ENCODE measurements at places on chromosomes 4 and X.

DNA sequence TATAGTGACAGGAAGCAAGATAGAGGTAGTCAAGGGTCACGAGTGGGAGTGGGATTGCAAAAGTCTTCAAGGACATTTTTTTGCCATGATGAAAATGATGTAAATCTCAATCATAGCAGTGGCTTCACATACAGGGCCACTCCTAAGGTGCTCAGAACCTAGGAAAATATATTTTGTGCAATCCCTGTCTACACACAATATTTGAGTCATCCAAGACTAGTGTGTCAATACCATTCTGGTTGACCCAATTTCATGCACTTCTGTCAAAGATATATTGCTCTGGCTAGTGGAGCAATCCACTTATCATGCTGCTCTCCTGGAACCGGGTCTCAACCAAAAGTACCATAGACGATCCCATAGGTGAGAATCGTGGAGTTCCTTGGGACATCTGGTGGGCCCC is 24.2 kb upstream of the XPNPEP2 start:
- DNase-seq, result no peak

GRCh38 chrX:119228512-119229252 is 7.4 kb upstream of the PGRMC1 start:
- DNase-seq, result no peak

GRCh38 chrX:108216919-108217571 is 125.5 kb downstream of the ATG4A start:
- DNase-seq, result no peak

DNA sequence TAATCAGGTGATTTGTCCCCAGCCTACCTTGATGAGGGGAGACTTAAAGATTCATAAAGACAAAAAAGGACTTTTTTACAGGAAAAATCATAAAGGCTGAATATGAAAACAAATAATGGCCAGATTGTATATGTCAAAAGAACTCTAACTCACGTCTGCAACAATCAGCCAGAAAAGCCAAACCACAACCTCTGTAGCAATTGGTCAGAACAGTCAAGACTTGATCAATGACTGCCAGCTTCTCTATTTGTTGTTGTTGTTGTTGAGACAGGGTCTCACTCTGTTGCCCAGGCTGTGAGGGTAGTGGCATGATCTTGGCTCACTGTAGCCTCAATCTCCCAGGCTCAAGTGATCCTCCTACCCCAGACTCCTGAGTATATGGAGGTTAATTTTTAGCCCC is 35.9 kb upstream of the PPA2 start:
- no peak for DNase-seq

GRCh38 chr4:3471886-3472285 is 8.8 kb downstream of the DOK7 start:
- DNase-seq, result no peak

- no peak for DNase-seq
These were observed 9.0 kb upstream of the HSD17B11 start for GRCh38 chr4:87399954-87400353.

- DNase-seq, result no peak
These were observed 270.2 kb downstream of the TLL1 start for GRCh38 chr4:166143227-166143626.

GRCh38 chr4:21469438-21470300 is 478.9 kb downstream of the KCNIP4 start:
- peak; percentile 37 for DNase-seq

DNA sequence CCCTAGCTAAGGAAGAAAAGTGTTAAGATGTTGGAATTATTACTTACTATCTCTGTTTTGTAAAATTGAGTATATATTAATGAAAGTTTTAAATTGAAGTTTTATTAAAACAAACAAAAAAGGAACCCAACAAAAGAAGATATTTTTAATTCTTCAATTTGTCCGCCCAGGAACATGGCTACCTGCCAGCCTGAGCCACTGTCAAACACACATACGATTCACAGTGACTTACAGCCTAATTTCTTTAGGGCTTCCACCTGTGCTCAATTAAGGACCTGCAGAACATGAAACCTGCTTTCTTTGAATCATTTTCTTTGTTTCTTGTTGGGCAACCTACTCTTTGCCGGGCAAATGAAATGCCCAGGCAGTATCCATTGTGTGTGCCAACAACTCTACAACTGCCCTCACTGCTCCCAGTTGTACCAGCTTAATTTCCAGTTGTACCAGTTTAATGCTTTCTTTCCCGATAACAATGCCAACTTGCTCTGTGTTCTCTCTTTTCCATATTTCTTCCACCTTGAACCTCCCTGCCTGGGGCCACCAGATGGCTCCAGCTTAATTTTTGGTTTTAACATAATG is 181.7 kb downstream of the GBA3 start:
- DNase-seq, result no peak

- DNase-seq, result no peak
These were observed 18.7 kb downstream of the SGMS2 start for GRCh38 chr4:107843391-107843790.

DNA sequence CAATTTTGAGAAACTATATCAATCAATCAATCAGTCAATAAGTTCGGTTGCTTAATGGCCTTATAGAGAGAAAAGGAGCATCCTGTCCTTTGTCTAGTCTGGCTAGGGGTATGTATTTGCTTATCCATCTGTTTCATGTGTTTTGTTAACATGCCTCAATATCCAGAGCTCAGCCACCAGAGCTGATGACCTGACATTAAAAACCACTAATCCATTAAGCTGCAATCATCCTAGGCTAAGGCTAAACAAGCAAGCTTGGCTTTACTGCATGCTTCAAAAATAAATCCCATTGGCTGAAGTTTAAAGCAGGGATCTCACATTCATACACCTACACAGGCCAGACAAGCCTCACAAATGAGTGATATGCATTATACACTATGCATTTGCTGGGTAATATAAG is 139.7 kb downstream of the INPP4B start:
- no peak for DNase-seq

DNA sequence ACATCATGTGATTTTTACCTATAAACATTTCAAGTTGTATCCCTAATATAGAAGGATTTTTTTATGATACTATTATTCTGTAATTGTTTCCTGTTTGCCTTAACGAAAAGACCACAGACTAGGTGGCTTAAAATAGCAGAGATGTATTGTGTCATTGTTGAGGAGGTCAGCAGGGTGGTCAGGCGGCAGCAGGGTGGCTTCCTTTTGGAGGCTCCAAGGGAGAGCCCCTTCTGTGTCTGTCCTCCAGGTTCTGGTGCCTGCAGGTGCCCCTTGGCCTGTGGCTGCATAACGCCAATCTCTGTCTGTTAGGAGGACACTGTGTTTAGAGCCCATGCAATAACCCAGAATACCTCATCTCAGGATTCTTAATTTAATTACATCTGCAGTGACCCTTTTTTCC is 118.1 kb downstream of the TBL1X start:
- DNase-seq, result no peak

DNA sequence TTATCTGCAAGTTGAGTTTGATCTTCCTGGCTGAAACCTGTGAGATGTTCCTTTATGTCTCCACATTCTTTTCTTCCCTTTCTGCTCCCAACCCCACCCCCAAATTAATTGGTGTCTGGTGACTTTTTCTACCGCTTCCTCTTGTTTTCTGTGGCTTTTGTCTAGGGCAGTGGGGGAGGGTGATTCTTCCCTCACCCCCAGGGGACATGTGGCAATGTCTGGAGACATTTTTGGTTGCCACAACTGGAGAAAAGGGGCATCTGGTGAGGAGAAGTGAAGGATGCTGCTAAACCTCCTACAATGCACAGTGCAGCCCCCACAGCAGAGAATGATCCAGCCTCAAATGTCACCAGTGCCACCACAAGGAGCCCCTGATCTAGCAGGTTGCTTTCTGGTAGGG is 152.9 kb downstream of the NHS start:
- no peak for DNase-seq

DNA sequence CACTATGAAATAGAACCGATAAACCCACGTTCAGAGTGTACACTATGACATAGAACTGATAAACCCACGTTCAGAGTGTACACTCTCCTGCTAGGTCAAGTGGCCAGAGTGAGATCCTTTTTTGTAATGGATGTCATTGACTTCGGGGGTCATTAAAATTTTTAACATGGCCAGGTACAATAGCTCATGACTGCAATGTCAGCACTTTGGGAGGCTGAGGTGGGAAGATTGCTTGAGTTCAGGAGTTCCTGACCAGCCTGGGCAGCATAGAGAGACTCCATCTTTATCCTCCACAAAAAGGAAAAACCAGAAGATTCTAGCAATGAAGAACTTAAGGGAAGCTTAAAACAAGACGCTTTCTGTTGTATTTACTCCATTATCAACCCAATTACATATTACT is 439.7 kb upstream of the FRG1 start:
- DNase-seq, result no peak

- DNase-seq, result peak; percentile 35
These were observed 121.9 kb downstream of the PALLD start for GRCh38 chr4:168618577-168619265.

DNA sequence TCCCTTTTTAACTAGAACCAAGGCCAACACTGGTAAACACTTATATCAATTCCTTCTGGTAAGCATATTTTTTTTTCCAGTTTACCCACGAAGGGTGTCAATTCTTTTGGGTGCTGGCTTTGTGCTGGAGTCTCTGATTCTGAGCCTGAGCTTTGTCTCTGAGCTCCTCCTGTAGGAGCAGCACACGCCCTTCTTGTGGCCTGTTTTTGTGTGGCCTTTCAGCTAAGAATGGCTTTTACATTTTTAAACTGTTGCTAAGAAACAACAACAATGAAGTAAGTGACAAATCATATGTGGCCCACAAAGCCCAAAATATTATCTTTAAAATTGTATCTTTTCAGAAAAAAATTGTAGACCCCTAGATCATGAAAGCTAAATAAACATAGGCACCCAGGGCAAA is 98.0 kb upstream of the TBC1D9 start:
- no peak for DNase-seq

DNA sequence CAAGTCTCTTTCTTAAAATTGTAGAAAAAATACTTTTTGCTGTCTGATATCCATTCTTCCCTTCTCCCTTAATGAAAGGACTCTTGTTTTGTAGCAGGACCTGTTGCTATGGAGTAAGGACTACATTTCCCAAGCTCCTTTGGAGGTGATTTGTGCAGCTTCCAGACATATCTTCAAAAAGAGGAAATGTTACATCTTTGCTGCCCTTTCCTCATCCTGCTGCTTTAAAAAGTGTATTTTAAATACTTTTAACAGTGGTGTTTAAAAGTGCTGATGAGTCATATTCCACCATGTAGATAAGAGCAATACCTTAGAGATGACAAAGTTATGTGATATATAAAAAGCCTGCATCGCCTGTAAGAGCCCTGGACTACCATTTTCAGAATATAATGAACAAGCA is 98.7 kb downstream of the CFAP299 start:
- DNase-seq, result no peak

DNA sequence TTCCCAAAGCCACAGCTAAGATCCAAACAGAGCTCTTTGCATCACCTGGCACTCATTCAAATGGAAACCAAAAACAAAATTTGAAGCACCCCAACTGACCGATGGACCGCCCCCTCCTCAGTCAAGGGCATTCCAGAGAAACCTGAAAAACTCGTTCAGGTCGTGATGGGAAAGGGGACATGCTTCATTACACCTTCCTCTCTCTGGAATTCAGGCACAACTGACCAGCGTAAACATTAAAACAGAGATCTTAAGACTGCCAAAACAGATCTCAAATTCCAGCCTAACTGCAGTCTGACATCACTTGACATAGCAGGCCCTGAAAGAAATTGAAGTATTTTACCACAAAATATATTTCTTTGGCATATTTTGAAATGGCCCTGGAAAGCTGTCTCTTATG is 28.5 kb downstream of the PTTG2 start:
- no peak for DNase-seq

DNA sequence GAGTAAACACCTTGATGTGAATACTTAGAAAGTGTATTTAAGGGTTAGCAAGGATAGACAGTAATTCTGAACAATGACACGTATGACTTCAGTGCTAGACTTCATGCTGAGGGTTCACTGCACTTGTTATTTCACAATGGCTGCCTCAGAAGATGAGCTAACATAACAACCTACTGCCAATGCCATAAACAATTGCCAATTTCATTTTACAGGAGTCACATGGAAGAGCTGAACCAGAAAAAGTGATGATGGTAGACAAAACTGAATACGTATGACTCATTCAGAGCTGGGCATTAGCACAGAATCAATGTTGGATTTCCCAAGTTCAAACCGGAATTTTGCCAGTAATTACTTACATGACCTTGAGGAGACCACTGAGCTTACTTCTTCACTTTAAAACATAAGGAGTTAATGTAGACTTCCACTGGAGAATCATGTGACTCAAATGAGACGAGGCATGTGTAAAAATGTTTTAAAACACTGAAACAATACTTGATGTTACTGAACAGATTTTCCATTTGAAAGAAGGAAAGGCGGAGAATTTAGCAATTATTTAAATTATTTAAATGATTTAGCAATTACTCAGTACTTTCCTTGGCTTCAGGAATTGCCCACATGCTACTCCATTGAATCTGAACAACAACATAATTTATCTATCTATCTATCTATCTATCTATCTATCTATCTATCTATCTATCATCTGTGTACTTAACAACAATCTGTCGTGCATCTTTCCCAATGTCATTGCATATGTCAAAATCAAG is 868.5 kb upstream of the SLIT2 start:
- DNase-seq, result no peak
